Dorsolateral prefrontal cortex (tissue), 122 donors: ENCODE measurements at places on chromosomes 6 and 20.
A peak's percentile ranks its signal among the peaks of the same experiment; 100 is the strongest.

GRCh38 chr6:8821981-8822381 is 386.6 kb upstream of the SLC35B3 start:
- no peak for DNase-seq

DNA sequence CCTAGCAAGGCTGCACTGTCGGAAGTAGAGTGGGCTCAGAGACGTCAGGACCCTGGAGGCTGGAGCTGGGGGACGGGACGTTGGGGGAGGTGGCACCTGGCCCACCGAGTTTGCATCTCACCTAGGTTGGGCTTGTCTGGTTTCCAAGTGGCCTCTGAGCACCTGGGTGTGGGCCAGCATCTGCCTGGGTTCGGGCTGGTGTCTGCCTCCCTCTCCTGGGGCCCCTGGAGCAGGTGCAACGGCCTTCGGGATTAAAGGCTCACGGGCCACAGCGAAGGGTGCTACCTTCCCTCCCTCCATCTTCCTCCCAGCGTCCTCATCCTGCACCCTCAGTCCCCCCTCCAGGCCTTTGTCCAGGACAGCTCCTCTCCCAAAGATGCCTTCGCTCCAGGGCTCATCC is 6.0 kb downstream of the HRH3 start:
- DNase-seq: no peak

- DNase-seq: no peak
Measured at GRCh38 chr6:33199687-33200218, 712 bp downstream of the RXRB start.

- peak; percentile 36 for DNase-seq
Measured at GRCh38 chr20:36493801-36494114, 47.6 kb upstream of the MYL9 start.

DNA sequence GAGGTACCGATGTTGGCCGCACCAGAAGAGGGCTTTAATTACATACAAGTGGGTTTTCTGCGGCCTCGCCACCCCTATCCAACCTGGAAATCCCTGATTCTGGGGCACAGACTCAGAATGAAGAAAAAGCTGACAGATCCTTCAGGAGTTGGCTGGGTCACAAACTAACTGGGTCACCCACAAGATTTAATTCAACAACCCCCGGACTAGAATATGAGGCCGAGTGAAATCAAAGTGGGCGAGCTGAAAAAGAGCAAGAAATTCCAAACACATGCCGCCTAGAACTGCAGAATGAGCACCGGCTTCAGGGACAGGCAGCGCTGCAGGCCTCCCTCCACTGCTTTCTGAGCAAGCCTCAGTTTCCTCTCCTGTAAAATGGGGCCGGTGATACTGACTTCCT is 30.0 kb downstream of the GRM4 start:
- no peak for DNase-seq

GRCh38 chr6:32946893-32947292 is 6.0 kb downstream of the HLA-DMA start:
- no peak for DNase-seq

DNA sequence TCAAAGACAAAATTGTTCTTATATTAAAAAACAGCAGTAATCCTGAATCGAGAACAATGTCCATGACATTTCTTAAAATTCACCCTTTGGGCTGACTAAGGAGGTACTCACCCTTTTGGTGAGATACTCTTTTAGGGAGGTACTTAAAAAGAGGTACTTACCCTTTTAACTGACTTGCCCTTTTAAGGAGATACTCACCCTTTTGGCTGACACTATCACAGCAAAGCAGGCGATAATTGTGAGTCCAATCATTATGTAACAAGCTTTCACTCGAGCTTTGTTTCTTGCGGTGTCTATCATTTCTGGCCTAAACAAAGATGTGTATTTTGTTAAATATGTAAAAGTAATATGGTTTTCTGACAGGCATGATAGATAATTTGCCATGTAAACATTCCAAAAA is 3.7 kb downstream of the FAM162B start:
- no peak for DNase-seq

- DNase-seq: no peak
Measured at GRCh38 chr6:146847426-146847825, 248.7 kb downstream of the ADGB start.

GRCh38 chr20:924639-925038 is 8.5 kb upstream of the ANGPT4 start:
- no peak for DNase-seq

DNA sequence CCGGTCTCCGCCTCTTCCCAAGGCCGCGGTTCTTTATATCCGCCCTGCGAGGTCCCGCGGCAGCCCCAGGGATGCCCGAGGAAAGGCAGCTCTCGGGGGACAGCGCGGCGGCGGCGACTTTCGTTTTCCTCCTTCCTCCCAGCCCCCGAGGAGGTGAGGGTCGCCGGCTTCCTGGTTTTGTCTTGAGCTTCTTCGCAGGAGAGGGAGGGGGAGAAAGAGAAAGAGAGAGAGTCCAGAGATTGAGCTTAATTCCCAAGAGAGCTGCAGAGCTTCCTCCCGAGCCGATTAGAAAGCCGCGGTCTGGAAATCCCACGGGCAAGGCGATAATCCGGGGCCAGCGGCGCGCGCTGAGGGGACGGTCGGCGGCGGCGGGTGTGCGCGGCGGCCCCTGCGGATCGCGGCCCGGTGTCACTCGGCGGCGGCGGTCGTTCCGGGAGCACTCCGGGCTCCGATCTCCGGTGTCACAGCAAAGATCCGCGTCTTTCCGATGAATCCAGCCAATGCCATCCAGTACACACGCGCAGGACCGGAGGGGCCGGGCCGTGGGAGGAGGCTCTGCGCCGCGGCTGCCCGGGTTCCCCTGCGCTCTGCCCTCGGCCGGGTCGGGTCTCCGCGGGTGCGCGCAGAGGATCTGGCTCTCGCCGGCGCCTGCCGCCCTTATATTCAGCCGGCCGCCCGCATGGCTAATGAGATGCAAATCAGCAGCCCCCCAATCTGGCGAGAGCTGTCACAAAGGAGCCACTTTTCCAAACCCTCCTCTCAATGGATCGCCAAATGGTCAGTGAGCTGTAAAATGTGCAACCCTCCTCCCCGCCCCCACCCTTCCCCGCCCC is at the start of gene DLL1:
Gene DLL1 (minus strand): TSS at position 783 of the 833 bp plus-strand sequence. CDS start 939 bp downstream, outside the sequence.
- DNase-seq: peak; percentile 90

DNA sequence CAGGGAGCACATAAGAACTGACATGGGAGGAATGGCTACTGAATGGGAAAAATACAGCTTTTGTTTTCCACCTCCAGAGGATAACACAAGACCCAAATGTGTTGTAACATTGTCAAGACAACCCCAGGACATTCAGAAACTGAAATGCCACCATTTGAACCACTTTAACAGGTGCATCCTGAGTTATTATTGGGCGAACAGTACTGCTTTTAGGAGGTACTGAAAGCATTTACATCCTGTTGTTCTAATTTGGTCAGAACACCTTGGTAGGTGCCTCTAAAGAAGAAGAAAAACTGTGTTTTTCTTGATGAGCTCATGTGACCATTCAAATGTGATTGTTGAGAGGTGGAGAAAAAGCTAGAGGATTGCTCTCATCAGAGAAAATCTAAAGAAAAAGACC is 6.4 kb upstream of the TXNDC5 start:
- DNase-seq: no peak

DNA sequence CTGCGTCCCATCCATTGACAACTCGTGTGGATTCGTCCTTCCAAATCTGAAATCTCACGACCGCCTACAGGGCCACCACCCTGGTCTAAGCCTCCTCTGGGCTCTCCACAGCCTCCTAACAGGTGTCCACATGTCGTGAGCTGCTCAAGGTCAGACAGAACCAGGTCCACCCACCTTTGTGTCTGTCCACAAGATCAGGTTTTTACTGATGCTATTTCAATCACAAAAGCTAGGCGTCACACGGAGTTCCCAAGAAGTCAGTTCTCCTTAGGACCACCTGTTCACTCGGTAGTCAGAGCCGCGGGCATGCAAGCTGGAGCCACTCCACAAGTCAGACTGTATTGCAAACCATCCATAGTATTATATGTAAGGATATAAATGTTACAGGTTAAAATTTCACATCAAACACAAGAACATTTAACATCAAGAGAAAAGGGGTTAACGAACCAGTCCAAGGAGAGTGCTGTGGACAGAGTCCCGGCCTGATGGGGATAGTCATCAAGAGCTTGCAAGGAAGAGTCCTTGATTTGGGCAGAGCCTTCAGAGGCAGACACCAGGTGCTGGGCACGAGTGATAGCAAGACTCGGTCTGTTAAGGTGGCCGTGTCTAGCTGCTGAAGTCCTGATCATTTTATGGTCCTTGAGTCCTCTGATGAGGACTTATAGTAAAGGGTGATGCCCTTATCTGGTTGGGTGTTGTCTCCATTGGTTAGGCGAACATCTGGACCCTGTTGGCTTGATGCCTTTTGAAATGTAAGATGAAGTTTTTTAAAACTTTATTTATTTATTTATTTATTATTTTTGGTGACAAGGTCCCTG is 731 bp upstream of the DNPH1 start:
- no peak for DNase-seq

- DNase-seq: no peak
Measured at GRCh38 chr6:166318227-166318626, 10.0 kb upstream of the PRR18 start.

- no peak for DNase-seq
Measured at GRCh38 chr6:155055729-155056128, 60.6 kb downstream of the TIAM2 start.

DNA sequence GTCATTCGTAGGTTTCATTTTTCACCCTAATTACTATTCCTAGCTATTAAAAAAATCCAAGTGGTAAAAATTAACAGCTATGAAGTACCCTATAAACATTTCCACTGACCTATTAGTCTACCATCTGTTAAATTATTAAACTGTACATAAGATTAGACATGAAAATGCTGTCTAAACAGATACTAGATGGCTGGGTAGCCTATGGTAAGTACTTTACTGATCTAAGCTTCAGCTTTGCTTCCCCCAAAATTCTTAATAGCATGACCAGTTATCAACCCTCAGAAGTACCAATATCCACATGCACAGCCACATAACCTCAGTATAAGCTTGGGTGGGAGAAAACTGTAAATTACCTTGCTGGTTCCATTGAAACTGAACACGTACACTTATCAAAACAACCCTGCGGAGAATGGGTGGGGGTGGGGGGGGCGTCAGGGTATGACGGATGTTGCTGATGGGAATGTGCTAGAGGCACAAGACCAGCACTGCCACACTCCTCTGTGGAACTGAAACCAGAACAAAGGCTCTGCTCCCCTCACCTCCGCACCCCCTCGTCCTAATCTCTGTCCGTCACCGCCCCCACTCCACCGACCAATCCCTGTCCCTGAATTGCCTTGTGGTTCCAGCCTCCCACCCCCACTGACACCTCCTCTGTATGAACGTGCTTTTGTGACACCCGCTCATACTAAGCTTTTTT is 45.3 kb downstream of the B4GALT5 start:
- DNase-seq: no peak
